ENCODE measurements at places on chromosomes 7 and 10.
A peak's percentile ranks its signal among the peaks of the same experiment; 100 is the strongest.

GRCh38 chr10:78231939-78232338, 198.3 kb downstream of the RPS24 start:
- H3K27ac ChIP-seq = no peak overlapping the region
- H3K36me3 ChIP-seq = no peaks in the 10 kb centered on the region
- no peaks in the 10 kb centered on the region for H3K27me3 ChIP-seq
- DNase-seq = peak; percentile 48
- H3K4me3 ChIP-seq = no peak overlapping the region

- peak; percentile 39 for DNase-seq
- no peak overlapping the region for H3K4me3 ChIP-seq
- H3K4me1 ChIP-seq = peaks cover 38% of the 10 kb centered on the region
- H3K27me3 ChIP-seq = no peaks in the 10 kb centered on the region
- no peak overlapping the region for H3K27ac ChIP-seq
Observed at GRCh38 chr7:150400788-150401423, 21.8 kb downstream of the ZNF775 start.

- H3K36me3 ChIP-seq = no peaks in the 10 kb centered on the region
- no peak overlapping the region for H3K27ac ChIP-seq
- DNase-seq = no peak
- H3K27me3 ChIP-seq = no peaks in the 10 kb centered on the region
Observed at GRCh38 chr10:48769706-48770435, 85.2 kb downstream of the WDFY4 start.

GRCh38 chr10:4254101-4254994, 469.3 kb upstream of the KLF6 start:
- H3K27me3 ChIP-seq = no peaks in the 10 kb centered on the region
- no peaks in the 10 kb centered on the region for H3K4me1 ChIP-seq
- no peak overlapping the region for H3K4me3 ChIP-seq
- H3K36me3 ChIP-seq = no peaks in the 10 kb centered on the region
- no peak overlapping the region for H3K27ac ChIP-seq

DNA sequence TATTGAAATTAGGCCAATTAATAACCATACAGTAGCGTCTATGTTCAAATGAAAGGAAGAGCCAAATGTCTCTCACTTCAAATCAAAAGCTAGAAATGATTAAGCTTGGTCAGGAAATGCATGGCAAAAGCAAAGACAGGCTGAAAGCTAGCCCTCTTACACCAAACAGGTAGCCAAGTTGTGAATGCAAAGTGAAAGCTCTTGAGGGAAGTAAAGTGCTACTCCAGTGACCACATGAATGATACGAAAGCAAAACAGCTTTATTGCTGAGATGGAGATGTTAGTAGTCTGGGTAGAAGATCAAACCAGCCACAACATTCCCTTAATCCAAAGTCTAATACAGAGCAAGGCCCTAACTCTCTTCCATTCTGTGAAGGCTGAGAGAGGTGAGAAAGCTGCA, 123.8 kb downstream of the TEX36 start:
- no peak overlapping the region for H3K4me3 ChIP-seq
- no peaks in the 10 kb centered on the region for H3K36me3 ChIP-seq
- no peaks in the 10 kb centered on the region for H3K27me3 ChIP-seq

DNA sequence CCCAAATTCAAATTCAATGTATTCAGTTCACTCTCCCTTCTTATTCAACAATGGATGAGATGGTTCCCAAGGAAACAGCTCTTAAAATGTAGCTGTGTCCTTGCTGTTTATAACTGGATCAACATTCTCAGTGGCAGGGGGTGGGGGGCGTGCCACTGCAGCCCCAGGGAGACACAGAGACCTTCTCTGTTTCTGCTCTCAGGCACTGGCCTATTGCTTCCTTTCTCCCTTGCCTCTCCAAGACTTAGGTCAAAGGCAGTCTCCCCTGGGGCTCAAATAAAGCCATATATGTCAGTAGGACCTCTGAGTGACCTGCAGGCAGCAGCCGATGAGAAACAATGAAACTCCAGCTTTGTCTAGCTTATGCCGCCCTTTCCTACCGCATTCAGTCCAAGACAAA, 20.7 kb downstream of the VSTM4 start:
- no peaks in the 10 kb centered on the region for H3K4me1 ChIP-seq
- no peaks in the 10 kb centered on the region for H3K36me3 ChIP-seq
- H3K27ac ChIP-seq = no peak overlapping the region
- DNase-seq = no peak

DNA sequence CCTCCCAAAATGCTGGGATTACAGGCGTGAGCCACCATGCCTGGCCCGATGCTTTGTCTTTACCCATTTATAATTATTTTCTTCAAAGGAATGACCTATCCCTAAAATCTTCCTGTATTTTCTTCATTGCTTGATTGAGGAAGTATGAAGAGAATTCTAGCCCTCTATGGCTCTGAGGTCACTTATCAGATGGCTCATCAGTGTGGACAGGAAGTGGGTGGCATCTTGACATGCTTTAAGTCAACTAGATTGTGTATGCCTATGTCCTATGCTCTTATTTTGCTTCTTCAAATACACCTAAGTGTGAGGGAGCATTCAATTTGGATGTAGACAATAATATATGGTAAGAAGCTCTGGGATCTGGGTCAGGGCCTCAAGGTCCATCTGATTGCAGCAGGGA, 1020.5 kb downstream of the LRMDA start:
- no peaks in the 10 kb centered on the region for H3K36me3 ChIP-seq
- H3K27me3 ChIP-seq = no peaks in the 10 kb centered on the region
- no peak for DNase-seq
- peaks cover 5% of the 10 kb centered on the region for H3K4me1 ChIP-seq

- no peak overlapping the region for H3K27ac ChIP-seq
- no peaks in the 10 kb centered on the region for H3K27me3 ChIP-seq
- H3K4me1 ChIP-seq = no peaks in the 10 kb centered on the region
- DNase-seq = no peak
- H3K4me3 ChIP-seq = no peak overlapping the region
Observed at GRCh38 chr7:136640977-136641376, 227.5 kb upstream of the CHRM2 start.

DNA sequence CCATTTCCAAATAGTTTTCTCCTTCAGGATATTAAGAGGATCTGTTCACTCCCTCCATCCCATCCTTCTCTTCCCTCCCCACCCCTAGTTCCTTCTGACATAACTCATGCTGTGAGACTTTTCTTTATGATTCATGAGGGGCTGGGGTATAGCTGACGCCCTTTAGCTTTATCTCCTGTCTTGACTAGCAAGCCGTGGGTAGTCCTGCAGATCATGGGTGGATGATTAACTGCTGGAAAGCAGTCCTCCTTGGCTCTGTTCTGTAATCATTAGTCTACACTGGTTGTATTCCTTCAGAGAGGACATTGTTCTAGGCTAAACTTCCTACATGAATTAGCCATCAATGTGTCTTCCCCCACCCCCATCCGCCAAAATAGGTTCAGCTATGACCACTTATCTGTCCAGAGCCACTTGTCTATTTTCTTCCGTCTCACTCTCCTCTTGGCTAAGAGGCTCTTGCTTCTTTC, 135.4 kb downstream of the LRRC4 start:
- no peaks in the 10 kb centered on the region for H3K27me3 ChIP-seq
- H3K4me1 ChIP-seq = peaks cover 49% of the 10 kb centered on the region
- no peaks in the 10 kb centered on the region for H3K36me3 ChIP-seq
- no peak overlapping the region for H3K4me3 ChIP-seq
- DNase-seq = no peak

DNA sequence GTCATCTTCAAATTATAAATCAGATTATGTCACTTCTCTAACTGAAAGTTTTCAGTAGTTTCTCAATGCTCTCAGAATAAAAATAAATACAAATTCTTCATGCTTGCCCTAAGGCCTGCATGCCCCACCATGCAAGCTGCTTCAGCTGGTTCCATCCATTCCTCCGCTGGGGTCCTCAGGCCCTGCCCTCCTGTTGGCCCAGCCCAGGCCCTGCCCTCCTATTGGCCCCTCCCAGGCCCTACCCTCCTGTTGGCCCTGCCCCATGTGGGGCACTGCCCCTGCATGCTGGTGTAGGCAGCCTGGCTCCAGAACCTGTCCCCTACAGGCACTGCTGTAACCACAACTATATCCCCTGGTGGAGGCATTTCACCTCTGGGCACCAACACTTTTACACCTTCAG, 109.3 kb upstream of the TCERG1L start:
- peaks cover 5% of the 10 kb centered on the region for H3K4me1 ChIP-seq
- no peak for DNase-seq
- H3K36me3 ChIP-seq = no peaks in the 10 kb centered on the region
- peaks cover 10% of the 10 kb centered on the region for H3K27me3 ChIP-seq
- H3K27ac ChIP-seq = no peak overlapping the region

DNA sequence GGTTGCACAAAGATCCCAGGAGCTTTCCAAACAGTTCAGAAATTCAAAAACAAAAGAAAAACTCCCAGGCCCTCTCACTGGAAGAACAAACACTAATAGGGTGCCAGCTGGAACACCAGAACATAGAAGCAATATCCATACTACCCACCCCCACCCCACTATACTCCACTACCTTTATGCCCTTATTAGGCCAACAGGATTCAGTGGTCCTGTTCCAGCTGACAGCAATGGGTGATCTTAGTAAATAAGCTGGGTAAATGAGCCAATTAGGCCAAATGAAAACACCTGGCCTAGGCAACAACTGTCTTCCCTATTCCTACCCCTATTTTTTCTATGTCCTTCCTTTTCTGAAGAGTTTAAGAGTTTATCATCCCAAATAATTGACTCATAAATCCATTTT, 11.7 kb downstream of the NOC3L start:
- H3K27me3 ChIP-seq = no peaks in the 10 kb centered on the region
- DNase-seq = no peak
- no peak overlapping the region for H3K4me3 ChIP-seq
- no peaks in the 10 kb centered on the region for H3K4me1 ChIP-seq

GRCh38 chr10:35612385-35613106, 7.4 kb downstream of the GJD4 start:
- no peak overlapping the region for H3K4me3 ChIP-seq
- no peak for DNase-seq

DNA sequence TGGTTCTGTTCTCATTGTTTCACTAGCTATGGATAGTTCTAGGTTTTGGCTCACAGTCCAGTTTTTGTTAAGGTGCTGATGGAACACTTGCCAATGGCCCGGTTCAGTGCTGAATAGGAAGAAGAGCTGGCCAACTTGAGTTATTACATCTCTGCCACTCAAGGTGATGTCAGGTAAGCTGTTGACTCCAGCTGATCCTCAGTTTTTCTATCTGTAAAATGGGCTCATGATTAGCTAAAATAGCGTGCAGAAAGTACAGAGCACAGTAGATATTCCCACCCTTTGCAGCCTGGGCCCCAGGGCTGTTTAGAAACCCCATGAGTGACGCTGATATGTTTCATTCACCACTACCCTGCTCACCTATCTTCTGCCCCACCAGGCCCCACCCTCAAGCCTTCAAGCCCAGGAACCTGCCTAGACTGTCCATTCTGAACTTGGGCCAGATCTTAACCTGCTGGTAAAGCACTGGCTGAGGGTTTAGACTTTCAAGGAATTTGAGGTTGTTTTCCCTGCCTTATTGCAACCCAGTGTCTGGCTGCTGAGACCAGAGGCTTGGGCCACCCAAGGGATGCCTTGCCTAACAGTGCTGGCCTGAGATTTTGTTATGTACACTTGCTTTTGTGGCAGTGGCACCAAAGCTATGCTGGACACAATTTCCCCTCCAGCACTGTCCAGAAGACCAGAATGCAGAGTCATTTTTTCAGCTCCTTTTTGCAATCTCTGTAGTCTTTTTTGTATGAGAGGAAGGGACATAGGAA, 378.2 kb upstream of the ZMIZ1 start:
- H3K27ac ChIP-seq = no peak overlapping the region
- H3K36me3 ChIP-seq = no peaks in the 10 kb centered on the region
- H3K27me3 ChIP-seq = no peaks in the 10 kb centered on the region
- H3K4me3 ChIP-seq = no peak overlapping the region

DNA sequence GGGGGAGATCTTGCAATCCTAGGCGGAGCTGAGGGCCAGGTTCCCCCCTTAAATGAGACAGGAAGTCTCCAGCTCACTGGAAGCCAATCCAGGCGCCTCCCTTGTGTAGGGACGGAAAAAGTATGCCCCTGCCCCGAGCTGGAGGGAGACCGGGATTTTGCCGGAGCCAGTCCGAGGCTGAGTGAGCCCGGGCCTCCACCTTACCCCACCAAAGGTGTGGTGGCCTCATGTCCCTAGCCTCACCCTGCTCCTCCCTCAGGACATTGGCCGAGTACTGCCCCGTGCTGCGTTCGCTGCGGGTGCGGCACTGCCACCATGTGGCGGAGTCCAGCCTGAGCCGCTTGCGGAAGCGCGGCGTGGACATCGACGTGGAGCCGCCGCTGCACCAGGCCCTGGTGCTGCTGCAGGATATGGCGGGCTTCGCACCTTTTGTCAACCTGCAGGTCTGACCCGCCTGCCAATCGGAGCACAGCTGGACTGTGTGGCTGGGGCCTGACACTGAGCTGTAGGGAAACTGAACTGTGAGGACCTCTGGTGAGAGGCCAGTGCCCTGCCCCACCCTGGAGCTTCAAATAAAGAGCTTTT, 2.0 kb downstream of the FBXL15 start:
- no peak overlapping the region for H3K4me3 ChIP-seq
- H3K27ac ChIP-seq = peak overlapping the region; percentile 83
- H3K27me3 ChIP-seq = no peaks in the 10 kb centered on the region
- H3K4me1 ChIP-seq = peaks cover 45% of the 10 kb centered on the region
- H3K36me3 ChIP-seq = no peaks in the 10 kb centered on the region

- no peak overlapping the region for H3K4me3 ChIP-seq
- no peak for DNase-seq
- H3K4me1 ChIP-seq = no peaks in the 10 kb centered on the region
- no peaks in the 10 kb centered on the region for H3K27me3 ChIP-seq
Observed at GRCh38 chr7:50217821-50218281, 86.7 kb upstream of the IKZF1 start.

GRCh38 chr10:93807371-93807770, 49.6 kb downstream of the LGI1 start:
- H3K27me3 ChIP-seq = no peaks in the 10 kb centered on the region
- no peak overlapping the region for H3K4me3 ChIP-seq
- DNase-seq = no peak

DNA sequence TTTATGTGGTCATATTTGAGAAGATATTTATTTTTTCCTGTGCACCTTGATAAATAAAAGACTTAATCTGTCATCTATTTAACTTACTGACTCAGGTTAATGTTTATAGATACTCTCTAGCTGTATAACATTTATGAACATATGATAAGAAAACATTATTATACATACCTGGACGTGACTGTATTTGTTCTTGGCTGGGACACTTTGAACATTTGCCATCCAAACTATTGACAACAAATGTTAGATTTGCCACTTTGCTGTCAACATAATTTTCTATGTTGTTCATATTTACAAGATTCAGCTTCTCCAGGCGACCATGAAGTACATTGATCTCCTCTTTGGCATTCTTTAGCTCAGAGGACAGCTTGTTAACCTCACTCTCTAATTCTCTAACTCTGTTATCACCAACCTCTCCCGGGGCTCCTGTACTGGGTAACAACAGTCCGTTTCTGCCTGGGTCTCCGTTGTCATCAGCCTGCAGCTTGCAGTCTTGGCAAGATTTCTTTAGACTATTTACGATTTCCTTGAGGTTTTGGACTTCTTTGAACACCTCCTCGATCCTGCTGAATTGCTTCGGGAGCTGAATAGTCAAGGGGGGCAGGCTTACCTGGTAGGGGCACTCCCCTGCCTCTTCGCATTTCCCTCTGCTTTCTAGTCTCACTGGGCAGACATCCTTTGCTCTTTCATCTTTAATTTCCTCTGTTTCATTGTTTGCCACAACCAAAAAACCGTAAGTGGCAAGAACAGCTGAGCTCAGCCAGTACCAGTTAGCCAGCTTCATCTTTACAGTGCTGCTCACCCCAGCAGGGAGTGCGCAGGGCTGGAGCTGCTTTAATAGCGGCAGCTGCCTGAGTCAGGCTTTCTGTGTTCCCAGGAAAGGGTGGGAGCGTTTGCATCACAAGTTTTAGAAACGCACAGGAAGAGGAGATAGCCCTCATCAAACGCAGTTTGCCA, at the start of gene FGL2:
Gene FGL2 (minus strand): TSS at position 807 of the 954 bp plus-strand sequence. CDS start 26 bp downstream, at position 781.
- H3K36me3 ChIP-seq = no peaks in the 10 kb centered on the region
- DNase-seq = peak; percentile 20
- H3K4me1 ChIP-seq = peaks cover 6% of the 10 kb centered on the region

Data from body of pancreas (tissue), 4 donors.